ENCODE measurements at places on chromosomes 6 and 20.

- DNase-seq = no peak
Measured at GRCh38 chr20:50918403-50918802, 12.8 kb downstream of the ADNP start.

GRCh38 chr20:14986026-14986655, 648.7 kb upstream of the FLRT3 start:
- no peak for DNase-seq

GRCh38 chr6:35736253-35736894, 458 bp upstream of the ARMC12 start:
- peak; percentile 71 for DNase-seq

GRCh38 chr20:34083137-34083536, 28.9 kb downstream of the EIF2S2 start:
- DNase-seq = no peak

DNA sequence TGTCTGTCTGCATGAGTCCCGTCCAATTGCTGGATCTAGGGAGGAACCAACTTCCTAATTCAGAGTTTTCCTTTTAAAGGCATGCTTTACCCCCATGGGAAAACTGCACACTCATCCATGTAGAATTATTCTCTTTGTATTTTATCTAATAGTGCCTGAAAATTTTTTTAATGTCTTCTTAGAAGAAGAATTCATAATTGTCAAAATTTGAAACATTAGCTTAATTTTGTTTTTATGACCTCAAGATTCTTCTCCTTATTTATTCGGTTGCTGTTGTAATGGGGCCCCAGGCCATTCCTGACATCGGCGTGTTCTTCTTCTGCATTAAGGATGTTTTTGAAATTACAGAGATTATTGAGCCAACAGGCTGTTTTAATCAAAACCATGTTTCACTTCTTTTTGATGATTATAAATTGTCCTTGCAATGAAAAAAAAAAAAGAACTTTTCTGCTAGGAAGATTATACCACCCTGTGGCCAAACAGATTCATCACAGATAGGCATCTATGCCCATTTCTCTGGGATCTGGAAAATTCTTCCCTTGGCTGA, 100.3 kb downstream of the ZNF217 start:
- DNase-seq = no peak

- no peak for DNase-seq
Measured at GRCh38 chr6:87070741-87071140, 24.2 kb downstream of the CGA start.

DNA sequence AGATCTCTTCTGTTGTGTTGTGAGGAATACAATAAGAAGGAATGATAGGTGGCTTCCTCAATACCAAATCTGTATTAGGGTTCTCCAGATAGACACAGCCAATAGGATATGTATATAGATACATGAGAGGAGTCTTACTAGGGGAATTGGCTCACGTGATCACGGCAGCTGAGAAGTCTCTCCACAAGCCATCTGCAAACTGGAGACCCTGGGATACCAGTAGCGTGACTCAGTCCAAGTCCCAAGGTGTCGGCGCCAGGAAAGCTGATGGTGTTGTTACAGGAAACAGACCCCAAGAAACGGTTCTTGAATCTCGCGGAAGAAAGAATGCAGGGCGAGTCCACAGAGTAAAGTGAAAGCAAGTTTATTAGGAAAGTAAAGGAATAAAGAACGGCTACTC, 61.4 kb downstream of the SYTL3 start:
- no peak for DNase-seq

DNA sequence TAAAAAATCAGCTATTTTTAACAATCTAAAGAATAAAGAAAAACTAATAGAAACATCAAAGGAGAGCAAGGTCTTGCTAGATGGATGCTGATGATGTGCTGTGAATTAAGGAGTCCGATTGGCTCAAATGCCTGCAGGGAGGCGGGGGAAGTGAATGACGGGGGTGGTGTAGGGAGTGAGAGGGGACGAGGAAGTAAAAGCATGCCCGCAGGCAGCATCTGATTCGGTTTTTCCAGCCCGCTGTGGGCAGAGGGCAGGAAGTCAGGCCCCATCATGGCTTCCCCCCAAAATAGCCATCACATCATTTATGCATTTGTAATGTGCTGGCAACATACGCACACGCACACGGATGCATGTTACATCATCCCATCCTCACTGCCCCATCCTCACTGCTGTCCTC, 10.3 kb downstream of the RSPO4 start:
- DNase-seq = no peak

- DNase-seq = no peak
Measured at GRCh38 chr6:118551063-118552053, 3.3 kb downstream of the PLN start.

- DNase-seq = no peak
Measured at GRCh38 chr20:31915491-31916280, 36.2 kb downstream of the PDRG1 start.

- DNase-seq = no peak
Measured at GRCh38 chr20:1790386-1790785, 104.8 kb upstream of the SIRPA start.

- DNase-seq = no peak
Measured at GRCh38 chr6:99096170-99096569, 148.4 kb upstream of the FBXL4 start.

- DNase-seq = no peak
Measured at GRCh38 chr6:39276379-39276995, 37.7 kb downstream of the KCNK17 start.

- DNase-seq = no peak
Measured at GRCh38 chr20:11851646-11852045, 66.0 kb upstream of the BTBD3 start.

- DNase-seq = peak; percentile 60
Measured at GRCh38 chr6:33199687-33200218, 712 bp downstream of the RXRB start.

DNA sequence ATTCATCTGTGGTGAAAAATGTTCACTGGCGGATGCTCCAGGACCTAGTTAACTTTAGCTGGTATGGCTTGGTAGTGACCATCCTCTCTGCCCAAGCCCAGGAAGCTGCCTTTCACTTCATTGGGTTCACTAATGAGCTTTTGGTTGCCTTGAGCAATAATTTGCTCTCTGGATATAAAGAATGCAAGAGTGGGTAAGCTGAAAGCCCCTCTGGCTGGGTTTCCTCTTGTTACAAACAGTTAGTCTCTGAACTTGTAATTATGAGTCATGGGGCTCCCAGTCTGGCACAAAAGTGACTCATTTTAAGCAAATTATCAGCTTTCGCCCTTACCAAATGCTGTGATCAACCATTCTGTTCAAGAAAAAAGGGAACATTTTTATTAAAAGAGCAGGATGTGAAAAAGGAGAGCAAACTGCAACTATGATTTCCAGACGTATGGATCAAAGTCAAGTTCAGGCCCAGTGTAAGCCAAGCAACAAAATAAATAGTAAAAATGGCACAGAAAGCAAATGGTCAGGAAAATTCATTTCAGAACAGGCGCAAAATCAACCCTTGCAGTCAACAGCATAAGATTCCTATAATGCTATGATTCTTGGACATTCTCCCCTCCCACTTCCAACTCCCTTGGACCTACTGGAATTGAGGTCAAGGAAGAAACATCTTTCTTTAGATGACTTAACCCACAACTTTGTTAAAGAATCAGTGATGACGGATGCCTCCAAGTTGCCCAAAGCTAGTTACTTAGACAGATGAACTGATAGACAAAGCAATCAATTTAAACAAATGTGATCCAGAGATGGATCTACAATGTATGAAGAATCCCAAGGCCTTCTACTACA, 130.0 kb upstream of the KCNK16 start:
- no peak for DNase-seq

GRCh38 chr20:49690899-49691620, 22.6 kb downstream of the B4GALT5 start:
- no peak for DNase-seq

GRCh38 chr20:35283441-35284266, 918 bp downstream of the EIF6 start:
- DNase-seq = no peak

GRCh38 chr20:20204256-20204655, 151.9 kb downstream of the CFAP61 start:
- no peak for DNase-seq

GRCh38 chr20:20366551-20366875, 1.4 kb upstream of the INSM1 start:
- no peak for DNase-seq

GRCh38 chr6:121550491-121551010, 115.1 kb downstream of the GJA1 start:
- DNase-seq = no peak

- DNase-seq = no peak
Measured at GRCh38 chr6:142482974-142483373, 181.2 kb downstream of the ADGRG6 start.

GRCh38 chr20:3825526-3825925, 5.2 kb downstream of the AP5S1 start:
- DNase-seq = no peak

DNA sequence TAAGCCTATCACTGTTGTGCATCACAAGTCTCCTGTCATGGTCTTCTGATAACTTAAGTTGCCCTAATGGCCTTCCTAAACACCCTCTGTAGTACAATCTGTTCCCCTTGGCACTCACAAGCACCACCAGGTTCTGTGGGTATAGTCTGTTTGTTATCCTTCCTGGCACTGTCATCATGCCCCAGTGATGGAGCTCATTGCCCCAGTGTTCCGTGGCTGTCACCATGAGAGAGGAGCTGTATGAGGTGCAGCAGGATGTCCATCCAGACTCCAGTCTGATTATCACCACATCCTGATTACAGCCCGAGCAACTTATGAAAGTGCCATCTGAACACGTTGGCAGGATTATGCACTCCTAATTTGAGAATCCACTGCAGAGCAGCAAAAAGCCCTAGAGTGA, 380.1 kb downstream of the FRK start:
- DNase-seq = no peak

DNA sequence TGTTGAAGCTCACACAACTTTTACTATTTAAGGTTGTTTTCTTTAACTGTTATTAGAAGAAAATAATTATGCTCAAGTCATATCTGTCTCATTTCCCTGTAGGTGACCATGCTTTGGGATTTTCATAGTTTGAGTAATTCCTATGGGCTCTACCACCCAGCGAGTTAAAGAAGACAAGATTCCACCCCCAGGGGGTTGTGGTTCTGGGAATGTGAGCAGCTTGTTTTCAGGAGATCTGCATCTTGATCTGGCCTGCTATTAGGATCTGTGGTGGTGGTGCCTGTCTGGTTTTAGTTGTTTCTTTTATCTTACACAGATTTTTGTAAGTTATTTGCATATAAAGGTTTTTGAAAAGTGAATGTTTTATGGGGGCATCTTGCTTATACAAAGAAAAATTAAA, 20.2 kb upstream of the REV3L start:
- DNase-seq = no peak

DNA sequence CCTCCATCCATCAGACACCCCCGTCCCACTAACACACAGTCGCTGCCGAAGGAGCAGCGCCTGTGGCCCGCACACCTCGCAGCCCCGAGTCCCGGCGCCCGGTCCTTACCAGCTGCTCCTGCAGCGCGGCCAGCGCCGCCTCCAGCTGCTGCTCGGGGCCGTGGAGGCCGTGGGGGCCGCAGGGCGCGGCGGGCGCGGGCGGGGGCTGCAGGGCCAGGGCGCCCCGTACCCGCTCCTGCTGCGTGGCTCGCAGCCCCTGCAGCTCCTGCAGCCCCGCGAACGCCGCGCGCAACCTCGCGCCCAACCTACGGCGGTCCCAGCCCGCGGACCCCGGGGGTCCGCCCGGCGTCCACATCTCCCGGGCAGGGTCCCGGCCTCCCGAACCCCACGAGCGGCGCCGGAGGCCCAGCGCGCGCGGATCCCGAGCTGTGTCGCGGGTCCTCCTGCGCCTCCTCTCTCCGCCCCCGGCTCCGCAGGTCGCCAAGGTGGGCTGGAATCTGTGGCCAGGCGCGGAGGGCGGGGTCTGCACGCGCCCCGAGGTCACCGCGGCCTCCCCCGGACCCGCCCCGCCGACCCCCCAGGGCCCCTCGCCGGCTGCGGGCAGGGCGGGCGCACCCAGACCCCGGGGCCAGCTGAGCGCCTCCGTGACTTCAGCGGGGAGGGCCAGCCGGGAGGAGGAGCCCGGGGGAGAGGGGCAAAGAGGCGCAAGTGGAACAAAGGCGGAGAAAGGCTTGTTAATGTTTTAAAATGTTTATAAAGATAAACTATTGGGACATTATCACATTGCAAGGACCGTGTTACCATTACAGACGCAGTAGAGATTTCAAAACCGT, at the start of gene DACT2:
TSS of gene DACT2 (minus strand) at position 499 of the 833 bp plus-strand sequence. CDS start at position 355, 144 bp downstream.
- DNase-seq = no peak

GRCh38 chr20:33926425-33926824, 67.3 kb upstream of the RALY start:
- no peak for DNase-seq
